Activated T-helper 1 cell treated with anti-CD3 and anti-CD28 coated beads, Interleukin-2, amount 50 U/mL, for 16 hours (primary cell): ENCODE measurements at places on chromosomes 16 and 17.

DNA sequence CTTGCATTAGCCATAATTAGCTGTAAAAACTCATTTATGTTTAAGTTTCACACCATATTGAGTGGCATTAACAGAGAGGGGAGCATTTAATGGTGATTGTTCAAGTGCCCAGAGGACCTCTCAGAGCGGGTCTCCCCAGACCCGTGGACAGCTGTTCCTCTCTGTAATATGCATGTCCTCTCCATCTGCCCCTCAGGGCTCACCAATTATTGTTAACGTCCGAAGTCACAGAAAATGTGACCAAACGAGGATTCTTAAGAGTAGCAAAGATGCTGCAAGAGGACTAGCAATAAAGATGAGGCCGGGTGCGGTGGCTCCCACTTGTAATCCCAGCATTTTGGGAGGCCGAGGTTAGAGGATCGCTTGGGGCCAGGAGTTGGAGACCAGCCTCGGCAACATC lies 130.2 kb downstream of the CPPED1 start:
- DNase-seq = no peak

DNA sequence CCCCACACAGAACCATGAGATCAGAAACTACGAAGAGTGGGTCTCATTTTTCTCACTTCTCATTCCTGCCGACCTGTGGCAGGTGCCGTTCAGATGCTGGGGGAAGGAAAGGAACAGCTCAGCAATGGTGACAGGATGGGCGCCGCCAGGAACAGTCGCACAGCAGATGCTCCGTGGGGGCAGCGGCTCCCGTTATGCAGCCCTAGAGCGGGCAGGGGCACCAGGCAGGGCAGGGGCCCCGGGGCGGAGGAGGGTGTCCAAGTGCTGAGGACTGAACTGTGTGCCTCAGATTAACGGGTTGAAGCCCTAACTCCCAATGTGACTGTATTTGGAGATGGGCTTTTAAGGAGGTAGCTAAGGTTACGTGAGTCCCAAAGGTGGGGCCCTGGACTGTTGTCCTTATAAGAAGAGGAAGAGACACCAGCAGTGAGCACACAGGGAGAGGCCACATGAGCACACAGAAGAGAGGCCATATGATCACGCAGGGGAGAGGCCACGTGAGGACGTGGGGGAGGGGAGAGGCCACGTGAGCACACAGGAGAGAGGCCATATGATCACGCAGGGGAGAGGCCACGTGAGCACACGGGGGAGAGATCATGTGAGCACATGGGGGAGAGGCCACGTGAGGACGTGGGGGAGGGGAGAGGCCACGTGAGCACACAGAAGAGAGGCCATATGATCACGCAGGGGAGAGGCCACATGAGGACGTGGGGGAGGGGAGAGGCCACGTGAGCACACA lies 95.7 kb upstream of the METRNL start:
- DNase-seq = no peak

DNA sequence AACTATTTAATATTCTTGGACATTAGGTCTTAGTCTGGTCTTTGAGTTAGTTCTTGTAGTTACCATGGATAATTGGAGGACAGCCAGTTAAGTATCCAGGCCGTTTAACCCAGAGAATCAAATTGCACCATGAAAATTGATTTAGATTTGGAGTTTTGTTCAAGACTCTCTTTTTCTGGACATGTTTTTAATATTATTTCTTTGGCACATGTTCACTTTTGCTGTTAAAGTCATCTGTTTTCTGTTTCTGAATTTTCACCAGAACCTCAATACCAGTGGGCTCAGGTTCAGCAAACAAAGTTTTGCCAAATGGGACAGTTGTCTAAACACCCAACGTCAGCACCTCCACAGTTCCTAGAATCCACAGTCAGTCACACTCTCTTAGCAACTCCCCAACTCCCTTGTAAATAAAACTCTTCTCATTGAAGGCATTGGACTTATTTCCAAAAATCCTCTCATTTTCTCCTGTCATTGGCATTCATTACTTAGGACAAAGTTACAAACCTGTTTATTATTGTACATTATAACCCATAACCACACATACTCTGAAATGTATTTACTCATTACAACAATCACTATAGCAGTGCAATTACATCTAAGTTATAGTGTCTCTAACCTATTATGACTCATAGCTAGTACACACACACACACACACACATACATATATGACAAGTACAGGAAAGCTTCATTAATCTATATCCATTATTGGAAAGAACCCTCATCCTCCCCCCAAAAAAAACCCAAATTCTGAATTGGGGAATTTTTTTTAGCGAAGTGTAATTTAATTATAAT lies 33.5 kb upstream of the DNAH9 start:
- DNase-seq = no peak

DNA sequence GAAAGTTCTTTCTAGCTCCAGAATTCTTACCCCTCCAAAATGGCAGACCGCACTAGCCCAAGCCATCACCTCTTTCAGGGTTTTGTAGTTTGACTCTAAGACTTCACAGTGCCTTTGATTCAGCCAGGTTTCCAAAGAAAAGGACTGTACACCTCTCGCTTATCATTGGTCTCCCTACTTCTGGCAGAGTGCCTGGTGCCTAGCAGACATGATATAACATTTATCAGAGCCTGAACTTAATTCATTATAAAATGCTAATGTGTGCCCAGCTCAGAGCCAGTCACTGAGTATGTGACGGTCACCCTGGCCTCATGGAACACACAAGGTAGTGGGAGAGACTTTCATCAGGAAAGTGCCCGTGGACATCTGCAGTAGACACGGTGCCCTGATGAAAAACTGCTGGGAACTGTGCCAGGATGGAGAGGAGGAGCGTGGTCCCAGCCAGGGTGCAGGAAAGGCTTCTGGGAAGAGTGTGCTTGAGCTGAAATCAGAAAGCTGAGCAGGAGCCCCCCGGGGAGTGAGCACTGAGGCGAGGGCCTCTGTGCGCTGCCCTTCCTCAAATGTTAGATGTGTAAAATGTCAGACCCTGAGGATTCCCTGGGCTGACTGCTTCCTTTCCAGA lies 34.3 kb upstream of the LGALS9 start:
- DNase-seq = no peak

GRCh38 chr17:73595931-73596330 lies 48.3 kb downstream of the SDK2 start:
- no peak for DNase-seq

DNA sequence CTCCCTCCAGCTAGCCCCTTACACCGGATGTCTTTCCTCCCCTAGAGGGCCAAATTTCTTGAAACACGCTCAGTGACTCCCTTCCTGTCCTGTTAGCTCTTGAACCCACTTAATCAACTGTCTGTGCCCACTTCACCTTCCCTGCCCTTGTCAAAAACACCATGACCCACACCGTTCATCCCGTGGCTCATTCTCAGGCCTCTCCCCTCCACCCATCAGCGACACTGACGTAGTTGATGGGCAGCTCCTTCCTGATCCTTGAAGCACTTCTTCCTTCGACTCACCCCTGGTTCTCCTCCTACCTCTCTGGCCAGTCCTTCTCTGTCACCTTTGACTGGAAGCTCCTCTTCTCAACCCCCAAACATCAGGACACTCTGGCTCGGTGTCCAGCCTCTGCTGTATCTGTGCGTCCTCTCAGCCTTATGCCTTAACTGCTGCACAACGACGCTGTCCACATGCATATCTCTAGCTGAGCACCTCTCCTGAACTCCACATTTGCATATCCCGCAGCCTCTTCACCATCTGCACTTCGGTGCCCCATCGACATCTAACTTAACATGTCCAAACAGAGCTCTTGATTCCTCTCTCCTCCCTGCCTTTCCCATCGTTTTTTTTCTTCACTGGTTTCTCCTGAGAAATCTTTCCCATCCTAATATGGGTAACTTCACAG lies 39.3 kb upstream of the CCDC182 start:
- DNase-seq = no peak
